ENCODE measurements at places on chromosomes 12 and 14.

- DNase-seq = no peak
Measured at GRCh38 chr12:18502422-18502968, 235.3 kb downstream of the PLCZ1 start.

- no peak for DNase-seq
Measured at GRCh38 chr14:104694991-104695659, 5.7 kb downstream of the INF2 start.

DNA sequence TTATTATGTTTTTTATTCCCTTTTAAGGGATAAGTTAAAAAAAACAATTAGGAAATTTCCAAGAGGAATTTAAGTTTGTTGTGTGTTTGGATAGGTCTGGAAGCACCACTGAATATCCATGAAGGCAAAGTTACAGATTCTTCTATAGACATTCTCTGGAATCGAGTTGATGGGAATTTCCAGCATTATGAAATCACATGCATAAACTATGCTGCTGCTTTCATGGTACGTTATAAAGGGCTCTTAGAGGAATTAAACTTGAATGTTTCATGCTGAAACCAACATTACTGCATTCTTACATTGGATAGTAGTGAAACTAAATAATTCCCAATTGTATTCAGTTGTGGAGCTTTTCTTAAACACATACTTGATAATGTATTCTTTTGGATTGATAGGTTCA, 21.5 kb upstream of the PTPRQ start:
- no peak for DNase-seq

GRCh38 chr12:1528791-1529190, 65.6 kb downstream of the FBXL14 start:
- no peak for DNase-seq

DNA sequence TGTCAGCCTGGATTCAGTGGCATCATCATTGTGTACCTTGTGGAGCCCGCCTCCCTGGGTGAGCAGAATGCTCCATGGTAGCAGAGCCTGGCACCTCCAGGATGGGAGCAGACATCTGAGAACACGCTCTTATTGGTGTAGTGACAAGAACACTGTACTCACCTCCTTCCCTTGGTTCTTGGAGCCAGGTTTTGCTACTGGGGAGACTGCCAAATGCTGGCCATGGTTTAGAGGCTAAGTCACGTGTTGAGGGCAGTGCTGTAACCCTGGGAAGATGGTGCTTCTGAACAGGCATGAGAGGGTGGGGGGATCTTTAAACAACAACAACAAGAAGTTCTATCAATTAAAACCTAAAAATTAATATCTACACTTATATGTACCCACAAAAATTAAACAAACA, 47.6 kb upstream of the ASPG start:
- no peak for DNase-seq

Measured in GOT3 (cell line).